ENCODE measurements at places on chromosomes 5 and 9.
A peak's percentile ranks its signal among the peaks of the same experiment; 100 is the strongest.

DNA sequence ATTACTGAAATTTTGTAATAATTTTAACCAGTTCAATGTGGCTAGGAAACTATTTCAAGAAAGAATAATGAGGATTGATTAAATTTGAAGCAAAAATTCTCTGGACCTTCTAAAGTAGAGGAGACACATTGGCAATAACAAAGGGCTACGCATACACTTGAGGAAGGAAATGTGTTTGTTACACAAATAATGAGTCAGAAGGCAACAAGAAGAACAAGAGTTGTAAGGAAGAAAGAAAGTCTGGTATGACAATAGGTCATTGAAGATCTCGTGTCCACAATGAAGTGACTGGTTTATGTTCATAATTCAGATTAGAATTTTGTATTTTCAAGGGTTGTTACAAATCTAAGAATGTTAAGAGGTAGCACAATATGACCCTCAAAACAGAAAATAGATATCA, 25.8 kb downstream of the ST8SIA4 start:
- no peak for DNase-seq

DNA sequence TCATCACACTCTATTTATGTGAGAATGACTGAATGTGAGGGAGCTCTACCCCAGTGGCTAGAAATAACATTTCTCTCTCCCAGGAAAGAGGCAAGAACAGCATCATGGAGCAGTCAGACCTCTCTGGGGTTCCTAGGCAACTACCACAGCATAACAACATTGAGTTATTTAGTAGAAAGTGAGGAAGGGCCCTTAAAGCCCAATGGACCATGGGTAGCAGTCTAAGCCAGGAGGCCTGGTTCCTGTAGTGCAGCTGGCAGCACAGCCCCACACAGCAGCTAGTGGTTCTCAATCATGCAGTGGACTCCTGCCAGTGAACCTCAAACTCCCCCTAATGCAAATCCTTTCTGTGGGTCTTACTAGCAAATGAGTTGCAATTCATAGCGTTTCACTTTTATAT, 55.3 kb downstream of the SPEF2 start:
- DNase-seq: peak; percentile 64

- DNase-seq: no peak
Observed at GRCh38 chr9:77015327-77016048, 4.0 kb upstream of the FOXB2 start.

DNA sequence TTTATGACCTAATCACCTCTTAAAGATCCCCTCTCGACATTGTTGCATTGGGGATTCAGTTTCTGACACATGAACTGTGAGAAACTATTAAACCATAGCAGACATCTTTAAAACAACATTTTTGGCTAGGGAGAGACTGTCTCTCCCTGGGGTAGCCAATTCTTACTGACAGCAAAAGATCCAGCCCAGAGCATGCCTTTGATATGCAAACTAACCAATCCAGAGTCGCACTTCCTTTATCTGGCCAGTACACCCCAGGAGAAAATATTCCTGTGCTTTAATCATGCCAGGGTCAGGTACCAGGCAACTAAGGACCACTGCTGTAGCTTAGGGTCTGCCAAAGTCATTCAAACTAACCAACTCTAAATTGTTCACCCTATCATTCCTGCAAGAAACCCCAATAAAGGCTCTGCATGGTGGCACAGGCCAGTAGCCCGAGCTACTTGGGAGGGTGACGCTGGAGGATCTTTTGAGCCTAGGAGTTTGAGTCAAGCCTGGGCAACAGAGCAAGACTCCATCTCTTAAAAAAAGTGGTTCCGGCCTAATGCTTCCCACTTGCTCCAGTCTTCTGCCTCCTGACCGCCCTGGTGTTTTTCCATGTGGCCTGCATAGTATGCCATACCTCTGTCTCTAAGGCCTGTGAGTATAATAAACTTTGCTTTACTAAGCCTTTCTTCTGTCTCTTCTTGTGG, 62.3 kb upstream of the DAPK1 start:
- no peak for DNase-seq

GRCh38 chr5:79143684-79144379, 32.2 kb downstream of the BHMT start:
- no peak for DNase-seq

Data from Kasumi-1 (cell line).